Hypothalamus (tissue), 51 donors: ENCODE measurements at places on chromosomes 1 and 21.

- DNase-seq: no peak
Measured at GRCh38 chr1:3577711-3578432, 33.4 kb downstream of the MEGF6 start.

DNA sequence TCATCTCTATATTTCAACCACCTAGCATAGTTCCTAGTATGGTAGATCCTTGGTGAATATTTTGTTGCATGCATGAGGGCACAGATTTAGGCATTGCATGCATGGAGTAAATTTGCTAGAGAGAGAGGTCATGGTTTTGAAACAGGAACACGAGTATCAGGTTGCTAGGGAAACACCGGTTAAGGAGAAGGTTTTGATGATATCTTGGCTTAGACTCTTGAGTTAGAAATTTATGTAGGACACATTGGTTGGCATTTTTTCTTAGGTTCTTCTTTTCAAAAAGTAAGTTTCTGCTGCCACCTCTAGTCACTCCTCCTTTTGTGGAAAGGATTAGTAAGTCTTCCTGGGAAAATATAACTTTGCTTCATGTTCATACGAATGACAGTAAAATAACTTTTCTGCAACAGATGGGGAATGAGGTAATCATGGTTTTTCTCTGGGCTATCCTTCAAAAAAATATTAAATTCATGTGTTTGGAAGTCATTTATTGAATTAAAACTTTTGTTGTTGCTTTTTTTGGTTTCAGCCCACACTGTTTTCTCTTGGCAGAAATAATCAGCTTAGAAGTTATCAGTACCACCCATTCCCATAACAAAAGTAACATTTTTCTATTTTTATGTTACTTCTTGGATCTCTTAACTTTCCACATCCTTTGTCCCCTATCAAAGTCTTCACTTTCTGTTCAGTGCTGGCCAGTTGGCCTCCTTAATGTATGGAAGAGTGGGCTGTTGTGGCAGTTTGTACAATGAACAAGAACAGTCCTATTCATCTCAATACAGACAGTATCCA is 97.3 kb downstream of the PLA2G4A start:
- no peak for DNase-seq

GRCh38 chr1:60402816-60403215 is 329.2 kb upstream of the C1orf87 start:
- no peak for DNase-seq

DNA sequence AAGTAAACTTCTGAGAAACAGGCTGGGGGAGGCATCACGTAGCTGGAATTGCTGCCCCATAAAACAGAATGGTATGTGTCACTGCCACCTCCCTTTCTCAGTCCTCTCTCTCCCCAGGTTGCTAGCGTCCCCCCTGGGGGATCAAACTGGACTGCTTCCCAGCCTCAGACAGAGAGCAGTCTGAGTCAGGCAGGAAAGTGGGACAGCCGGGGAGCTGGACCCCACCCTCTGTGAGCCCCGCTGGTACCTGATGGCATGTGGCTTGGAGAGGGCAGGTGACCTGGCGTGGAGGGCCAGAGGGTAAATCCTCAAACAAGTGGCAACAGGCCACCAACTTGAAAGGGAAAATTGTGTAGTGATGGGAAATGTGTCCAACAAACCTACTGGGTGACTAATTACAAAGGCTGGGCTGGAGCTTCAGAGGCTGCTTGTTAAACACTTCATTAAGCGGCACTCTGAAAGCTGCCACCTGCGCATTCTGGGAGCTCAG is 1.0 kb upstream of the SFN start:
- DNase-seq: no peak

DNA sequence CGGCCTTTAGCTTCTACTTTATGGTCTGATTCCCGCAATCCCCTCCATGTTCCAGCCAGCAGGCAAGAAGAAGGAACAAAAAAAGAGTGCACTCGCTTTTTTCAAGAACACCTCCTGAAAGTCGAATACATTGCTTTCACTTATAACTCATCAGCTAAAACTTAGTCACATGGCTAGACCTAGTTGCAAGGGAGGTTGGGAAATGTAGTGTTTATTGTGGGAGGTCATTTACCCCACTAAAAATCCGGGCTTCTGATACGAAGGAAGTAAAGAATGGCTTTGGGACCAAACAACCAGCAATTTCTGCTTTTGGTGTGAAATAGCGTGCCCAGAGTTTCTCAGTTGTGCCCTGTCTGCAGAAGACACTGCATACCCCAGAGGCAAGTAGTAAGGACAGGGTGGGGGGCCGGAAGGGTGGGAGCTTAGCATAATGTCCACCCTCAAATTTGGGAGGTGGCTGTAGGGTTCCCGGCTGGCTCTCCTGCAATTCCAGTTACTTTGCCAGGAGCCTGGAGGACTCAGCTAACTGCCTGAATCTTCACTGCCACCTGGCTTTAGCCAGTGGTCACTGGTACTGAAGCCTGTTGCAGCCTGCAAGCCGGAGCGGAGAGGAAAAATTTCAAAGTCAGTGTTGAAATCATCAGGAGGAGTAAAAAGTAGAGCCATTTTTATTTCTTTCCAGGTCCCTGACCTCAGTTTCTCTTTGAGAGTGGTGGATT is 57.7 kb upstream of the F3 start:
- peak; percentile 19 for DNase-seq

DNA sequence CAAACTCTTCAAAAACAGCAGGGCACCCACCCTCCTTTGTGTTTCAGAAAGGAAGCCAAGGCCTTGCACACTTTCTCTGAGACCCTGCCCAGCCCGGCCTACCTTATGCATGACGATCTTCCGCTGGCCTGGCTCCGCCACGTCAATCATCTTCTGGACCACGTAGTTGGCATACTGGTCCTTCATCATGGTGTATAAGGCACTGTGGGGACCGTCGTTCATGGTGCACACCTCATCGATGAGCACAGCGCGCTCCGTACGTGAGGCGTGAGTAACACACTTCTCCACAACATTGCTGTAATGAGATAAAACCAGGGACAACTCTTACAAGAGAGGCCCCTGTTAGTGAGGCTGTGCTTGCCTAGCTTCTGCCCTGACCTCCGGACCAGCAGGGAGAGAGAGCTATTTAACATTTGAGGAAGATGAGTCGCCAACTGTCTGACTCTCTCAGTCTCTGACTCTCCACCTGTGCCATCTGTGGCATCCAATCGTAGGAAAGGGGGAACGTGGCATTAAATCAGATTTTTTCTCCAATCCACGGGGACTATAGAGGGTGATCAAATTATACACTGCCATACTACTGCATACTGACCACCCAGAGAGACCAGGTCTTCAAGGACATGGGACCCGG is 28.1 kb upstream of the SDC3 start:
- no peak for DNase-seq

GRCh38 chr1:179599623-179600249 is 8.1 kb downstream of the TDRD5 start:
- no peak for DNase-seq

DNA sequence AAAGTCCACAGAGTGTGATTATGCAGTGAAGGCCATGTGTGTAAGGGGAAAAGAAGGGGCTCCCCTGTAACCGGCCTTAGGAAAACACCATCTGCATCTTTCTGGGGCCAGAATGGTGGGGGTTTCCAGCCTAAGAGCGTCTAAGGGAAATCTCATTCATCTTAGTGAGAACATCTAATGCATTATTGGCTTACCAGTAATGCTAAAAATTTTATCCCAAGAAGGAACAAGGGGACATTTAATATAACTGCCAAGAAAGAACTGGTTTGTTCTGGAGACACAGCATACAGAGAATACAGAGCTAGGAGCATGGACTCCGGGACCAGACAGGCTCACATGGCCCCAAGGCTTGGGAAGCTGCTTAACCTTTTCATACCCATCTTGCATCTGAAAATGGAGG is 58.3 kb upstream of the DSCAM start:
- DNase-seq: no peak

DNA sequence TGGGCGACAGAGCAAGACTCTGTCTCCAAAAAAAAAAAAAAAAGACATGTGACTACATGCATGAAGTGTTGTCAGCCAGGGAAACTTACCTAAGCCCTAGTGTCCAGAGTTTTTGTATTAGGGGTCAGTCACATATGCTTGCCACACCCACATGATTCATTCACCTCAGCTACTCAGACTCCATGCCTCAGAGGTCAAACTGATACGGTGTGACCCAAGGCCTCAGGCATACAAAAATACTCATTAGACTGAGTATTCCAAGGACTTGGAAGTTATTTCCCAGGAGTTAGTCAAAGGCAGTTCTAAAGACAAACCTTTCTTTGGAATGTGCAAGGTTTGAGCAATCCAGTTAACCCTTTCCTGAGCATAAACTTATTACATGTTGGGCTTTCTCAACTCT is 6.3 kb upstream of the TRIM33 start:
- no peak for DNase-seq

DNA sequence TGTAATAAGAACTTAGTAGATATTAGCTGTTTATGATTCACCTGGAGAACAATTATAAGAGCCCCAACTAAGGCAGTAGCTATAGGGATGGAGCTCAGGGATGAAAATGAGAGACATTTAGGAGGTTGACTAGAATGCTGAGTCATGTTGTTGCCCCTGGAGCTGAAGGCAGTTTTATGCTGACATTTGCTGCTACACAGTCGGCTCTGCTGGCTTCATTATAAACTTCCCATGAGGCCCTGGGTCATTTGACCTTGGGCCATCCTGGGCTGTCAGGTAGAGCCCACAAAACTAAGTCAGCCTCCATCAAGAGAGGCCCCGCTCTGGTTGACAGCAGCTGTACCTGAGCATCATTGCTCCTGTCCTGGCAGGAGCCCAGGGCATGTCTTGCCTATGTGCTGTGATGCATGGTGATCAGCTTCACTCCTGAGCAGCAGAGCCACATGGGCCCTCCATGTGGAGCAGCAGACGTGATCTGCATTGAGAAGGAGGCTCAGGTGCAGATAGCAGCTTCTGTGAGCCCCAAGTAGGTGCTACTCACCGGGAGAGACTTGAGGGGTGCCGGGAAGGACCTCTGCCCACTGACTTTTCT is 112.4 kb downstream of the TBX19 start:
- DNase-seq: no peak

DNA sequence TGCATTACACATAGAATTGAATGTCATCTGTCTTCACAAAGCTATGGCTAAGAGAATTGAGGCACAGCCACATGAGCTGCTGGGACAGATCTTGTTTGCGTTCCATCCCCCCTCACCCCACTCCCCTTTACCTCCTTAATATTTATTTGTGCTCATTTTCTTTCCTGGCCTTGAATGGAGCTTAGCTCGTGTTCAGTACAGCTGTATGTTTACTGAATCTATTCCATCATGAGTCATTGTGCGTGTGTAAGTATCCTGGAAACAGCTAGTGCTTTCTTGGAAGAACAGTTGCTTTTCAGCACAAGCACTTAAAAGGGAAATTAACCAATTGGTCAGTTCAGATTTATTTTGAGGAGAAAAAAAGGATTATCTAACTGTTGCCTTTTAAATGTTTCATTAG is 14.7 kb downstream of the PROX1 start:
- no peak for DNase-seq

DNA sequence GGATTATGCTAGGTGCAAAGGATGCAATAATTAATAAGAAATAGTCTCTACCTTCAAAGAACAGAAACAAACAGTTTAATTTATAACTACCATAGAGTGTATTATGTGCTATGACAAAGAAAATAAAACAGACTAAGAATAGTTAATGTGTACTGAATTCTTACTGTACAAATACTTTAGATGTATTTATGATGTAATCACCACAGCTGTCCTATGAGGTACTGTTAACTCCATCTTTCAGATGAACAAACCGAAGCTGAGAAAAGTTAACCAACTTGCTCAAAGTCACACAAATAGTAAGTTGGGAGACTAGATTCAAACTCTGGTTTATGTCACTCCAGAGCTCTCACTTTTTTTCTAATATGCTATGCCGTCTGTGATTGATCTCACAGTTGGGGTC is 77.0 kb upstream of the FGGY start:
- no peak for DNase-seq

- DNase-seq: no peak
Measured at GRCh38 chr1:70387507-70387906, 23.6 kb upstream of the CTH start.

DNA sequence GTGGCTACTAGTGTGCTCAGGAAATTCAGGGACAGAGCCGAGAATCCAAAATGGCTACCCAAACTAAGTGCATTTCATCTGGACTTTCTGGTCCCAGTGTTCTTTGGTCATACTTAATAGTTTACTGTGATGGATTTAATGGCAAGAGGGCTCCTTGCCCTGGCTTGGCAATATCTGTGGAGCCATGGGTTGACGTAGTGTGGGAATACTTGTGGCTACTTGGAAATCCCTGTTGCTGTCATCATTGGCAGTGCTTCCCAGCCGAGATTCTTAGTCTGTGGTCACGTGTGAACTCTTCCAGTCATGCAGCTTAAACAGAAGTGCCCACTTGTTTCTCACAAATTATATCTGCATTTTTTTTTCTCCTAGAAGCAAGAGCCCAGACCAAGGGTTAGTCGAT is 198.9 kb downstream of the HS2ST1 start:
- no peak for DNase-seq

GRCh38 chr1:225755671-225756319 is 21.8 kb upstream of the SRP9 start:
- no peak for DNase-seq

GRCh38 chr1:1620433-1621139 is 5.3 kb downstream of the MIB2 start:
- no peak for DNase-seq

GRCh38 chr1:85153149-85153891 is 47.5 kb downstream of the SYDE2 start:
- DNase-seq: no peak

GRCh38 chr1:106080608-106081325 is 975.7 kb upstream of the PRMT6 start:
- DNase-seq: no peak

DNA sequence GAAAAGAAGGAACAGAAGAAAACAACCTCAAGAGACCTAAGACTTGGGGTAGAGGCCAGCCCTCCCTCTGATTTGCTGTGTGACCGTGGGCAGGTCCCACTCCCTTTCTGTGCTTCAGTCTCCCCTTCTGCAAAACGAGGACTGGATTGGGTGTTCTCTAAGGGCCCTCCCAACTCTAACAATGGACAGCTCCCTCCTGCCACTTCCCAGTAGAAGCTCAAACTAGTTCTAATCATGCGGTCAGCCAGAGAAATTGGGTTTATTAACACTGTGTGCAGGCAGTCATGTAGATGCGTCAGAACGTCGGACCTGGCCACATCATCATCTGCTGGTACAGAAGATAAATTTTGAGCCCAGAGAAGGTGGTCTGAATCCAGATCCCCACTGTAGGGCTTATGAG is 1.6 kb upstream of the PADI4 start:
- DNase-seq: no peak

DNA sequence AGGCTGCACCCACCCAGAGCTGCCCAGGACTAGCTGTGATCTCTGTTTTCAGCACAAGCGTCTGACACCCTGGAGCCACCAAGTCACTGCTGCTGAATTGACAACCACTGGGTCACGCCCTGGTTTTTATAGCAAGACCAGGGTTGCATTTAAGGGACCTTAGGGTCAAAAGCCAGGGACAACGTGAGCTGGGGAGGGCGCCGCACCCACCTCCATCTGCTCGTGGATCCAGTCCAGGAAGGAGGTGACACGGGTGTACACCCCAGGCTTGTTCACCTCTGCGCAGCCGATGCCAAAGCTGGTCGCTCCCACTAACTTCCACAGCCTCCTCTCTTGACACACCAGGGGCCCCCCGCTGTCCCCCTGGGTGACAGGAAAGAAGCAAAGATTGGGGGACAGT is 9.2 kb upstream of the TFF1 start:
- DNase-seq: no peak
